ENCODE measurements at places on chromosomes 4 and X. TPM values are rescaled to one million over a fixed set of nuclear protein-coding genes. Genes with fewer than 3 reads are reported as not detected.

The DCAF4L1 gene
- total RNA-seq, result not detected

The MAGEA9B gene
- total RNA-seq, result not detected

The AGTR2 gene
- not detected for total RNA-seq

The ADH7 gene
- total RNA-seq, result not detected

The ESX1 gene
- total RNA-seq, result not detected

Data from stomach (tissue), 19 donors.